ENCODE measurements at places on chromosomes 3 and 15.

GRCh38 chr3:44074181-44074580, 167.5 kb upstream of the TOPAZ1 start:
- no peak for DNase-seq

- no peak for DNase-seq
Measured at GRCh38 chr3:58492494-58492905, 604 bp downstream of the KCTD6 start.

DNA sequence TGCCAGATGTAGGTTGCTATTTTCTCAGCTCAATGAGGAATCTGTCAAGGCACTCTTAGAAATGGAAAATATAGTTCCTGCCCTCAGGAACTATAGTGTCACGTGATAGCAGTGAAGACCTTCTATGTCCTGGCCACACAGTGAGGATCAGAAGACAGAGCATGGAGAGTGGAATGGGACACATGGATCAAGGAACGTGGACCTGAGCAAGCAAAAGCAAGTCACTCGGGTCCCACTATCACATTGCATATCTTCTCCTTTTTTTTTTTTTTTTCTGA, 21.2 kb downstream of the SMAD3 start:
- no peak for DNase-seq

- DNase-seq = no peak
Measured at GRCh38 chr3:133479895-133480669, 80.2 kb downstream of the BFSP2 start.

GRCh38 chr3:125154800-125155269, 57.7 kb downstream of the SLC12A8 start:
- DNase-seq = no peak

DNA sequence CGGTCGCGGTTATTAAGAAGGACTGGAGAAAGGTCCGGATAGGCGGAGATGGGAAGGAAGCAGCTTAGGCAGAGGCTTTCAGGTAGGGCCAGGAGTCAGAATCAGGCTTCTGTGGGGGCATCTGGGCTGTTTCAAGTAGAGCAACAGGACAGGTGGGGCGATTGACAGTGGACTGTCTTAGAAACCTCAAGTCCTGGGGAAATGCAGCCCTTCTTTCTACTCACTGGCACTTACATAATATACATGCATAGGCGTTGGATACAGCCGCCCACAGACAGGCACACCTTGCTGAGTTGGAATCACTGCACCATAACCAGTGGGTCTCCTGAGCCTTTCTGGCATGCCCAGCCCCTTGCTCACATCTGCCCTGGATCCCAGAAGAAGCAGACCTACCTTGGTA, 730 bp downstream of the MYD88 start:
- DNase-seq = no peak

DNA sequence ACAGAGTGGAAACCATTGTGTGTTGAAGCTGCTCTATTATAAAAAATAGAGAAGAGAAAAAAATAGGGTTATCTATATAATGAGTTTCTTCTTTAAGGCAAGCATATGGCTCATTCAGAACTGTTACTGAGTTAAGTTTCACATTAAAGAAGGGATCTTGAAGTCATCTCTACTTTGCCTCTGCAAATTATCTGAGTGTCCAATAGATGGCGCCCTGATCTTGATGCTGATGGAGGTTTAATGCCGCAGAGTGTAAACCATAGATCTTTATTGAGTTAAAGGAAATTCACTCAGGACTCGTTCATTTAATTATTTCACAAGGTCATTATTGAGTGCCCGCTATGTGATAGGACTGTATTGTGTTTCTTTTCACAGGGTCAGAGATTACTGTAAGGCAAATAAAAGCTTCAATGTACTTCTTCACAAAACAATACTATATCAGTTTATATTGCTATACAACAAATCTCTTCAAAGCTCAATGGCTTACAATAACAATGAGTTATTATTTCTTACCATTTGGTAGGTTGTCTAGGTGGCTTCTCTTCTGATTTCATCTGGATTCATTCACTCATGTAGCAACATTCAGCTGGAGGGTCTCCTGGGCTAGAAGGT, 171.4 kb downstream of the NSUN3 start:
- DNase-seq = peak; percentile 7

DNA sequence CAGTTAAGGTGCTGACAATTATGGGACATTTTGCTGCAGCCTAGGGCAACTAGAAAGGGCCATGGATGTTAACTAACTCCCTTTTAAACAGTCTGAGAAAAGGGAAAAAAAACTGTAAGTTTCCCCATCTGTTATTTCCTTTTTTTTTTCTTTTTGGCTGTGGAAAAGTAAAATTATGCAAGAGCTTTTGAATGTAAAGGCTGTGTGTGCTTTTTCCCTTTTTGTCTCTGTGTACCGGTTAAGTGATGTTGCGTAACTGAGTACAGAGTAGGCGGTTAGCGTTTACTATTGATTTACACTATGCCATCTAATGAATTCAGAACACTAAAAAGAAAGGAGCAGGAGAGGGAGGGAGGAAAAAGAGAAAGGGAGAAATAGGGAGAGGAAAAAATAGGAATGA, 403.6 kb downstream of the TIGIT start:
- DNase-seq = no peak

All from SHP77 (cell line).